ENCODE measurements at places on chromosomes 16 and 17.
A peak's percentile ranks its signal among the peaks of the same experiment; 100 is the strongest.

GRCh38 chr16:68227850-68228553 lies 7.9 kb downstream of the ESRP2 start:
- no peak for DNase-seq

- DNase-seq: no peak
These were observed 93.9 kb downstream of the YPEL2 start for GRCh38 chr17:59425085-59425931.

DNA sequence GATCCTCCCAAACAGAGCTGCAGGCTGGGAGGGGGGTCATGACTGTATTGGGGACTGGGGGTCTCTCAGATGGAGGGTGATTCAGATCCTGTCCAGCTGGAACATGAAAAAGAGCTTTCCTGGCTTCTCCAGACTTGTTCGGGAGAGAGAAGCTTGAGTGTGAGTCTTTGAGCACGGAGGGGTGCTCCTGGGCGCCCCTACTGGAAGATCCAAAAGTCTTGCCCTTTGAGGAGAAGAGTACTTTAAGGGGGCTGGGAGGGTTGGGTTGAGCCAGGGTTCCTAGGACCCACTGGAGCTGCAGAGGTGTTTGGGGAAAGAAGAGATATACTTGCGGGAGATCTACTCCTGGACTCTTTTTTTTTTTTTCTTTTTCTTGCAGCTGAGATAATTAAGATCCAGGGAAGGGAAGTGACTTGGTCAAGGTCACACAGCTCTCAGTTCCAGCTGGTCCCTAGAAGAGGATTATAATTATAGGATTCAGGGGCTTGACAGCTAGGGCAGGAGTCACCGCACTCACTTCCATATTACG lies 8.4 kb downstream of the RARA start:
- peak; percentile 15 for DNase-seq

DNA sequence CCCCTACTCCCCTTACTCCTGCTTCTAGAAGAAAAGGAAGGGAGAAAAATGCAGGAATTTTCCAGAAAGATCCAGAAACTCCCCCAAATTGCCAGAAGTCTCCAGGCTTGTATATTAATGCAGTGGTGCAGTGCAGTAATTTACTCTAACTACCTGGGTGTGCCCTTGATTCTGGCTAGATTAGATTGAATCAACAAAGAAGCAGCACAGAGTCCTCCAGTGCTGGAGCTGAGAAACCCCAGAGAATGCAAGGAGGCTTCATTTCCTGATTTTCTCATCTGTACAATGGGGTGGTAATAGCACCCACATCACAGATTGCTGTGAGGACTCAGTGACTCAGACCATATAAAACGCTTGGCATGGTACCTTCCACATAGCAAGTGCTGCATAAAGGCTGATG lies 247.3 kb upstream of the RPL38 start:
- DNase-seq: no peak

DNA sequence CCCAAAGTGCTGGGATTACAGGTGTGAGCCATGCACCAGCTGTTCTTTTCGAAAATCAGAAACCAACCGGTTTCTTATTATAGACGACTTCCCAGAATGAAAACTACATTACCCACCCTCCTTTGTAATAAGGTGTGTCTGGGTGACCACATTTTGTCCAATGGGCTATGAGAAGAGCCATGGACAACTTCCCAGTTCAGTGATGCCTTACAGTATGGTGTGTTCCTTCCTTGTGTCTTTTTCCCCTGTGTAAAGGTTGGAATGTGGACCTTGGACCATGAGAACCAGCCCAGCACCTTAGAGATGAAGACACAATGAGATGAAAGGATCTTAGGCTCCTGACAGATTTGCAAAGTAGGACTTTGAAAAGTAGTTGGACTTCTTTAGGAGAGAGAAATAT lies 85.0 kb upstream of the ATF7IP2 start:
- no peak for DNase-seq

- DNase-seq: no peak
These were observed 32.2 kb upstream of the TMEM220 start for GRCh38 chr17:10762037-10762436.

DNA sequence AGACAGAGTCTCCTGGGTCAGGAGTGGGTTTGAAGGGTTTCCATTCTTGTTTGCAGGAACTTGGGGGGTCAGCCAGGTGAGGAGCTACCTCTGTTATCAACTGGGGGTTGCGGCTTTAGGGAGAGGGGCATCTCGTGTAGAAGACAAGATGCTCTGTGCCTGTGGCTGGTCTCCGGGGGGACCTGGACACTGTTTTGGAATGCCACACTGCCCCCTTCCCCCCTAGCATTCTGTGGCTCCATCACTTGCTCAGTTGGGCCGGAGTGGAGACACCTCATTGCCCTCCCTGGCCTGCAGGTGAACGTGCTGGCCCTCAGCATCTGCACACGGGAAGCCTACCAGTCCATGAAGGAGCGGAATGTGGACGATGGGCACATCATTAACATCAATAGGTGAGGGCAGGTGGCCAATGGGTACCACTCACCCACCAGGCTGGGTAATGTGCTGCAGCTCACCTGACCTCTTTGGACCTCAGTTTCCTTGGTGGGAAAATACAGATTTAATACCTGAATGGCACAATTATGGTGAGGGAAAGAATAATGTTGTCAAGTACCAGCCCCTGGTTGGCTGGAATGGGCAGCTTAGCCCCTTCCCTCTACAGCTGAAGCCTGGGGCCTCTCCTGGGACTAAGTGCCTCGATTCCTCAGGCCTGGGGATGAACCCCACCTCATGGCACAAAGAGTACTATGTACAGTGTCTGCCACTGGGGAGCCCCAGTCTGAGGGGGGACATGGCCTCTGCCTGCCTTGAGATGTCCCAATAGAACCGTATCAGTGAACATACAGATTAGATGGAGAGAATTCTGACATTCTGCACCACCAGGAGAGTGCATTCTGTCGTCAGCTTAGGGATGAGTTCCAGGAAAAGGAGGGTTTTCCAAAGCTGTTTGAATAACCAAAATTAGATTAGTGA lies 3.3 kb upstream of the MRM1 start:
- no peak for DNase-seq

GRCh38 chr17:17730250-17730935 lies 49.1 kb downstream of the RAI1 start:
- no peak for DNase-seq

GRCh38 chr17:5942687-5943086 lies 127.5 kb upstream of the WSCD1 start:
- no peak for DNase-seq

DNA sequence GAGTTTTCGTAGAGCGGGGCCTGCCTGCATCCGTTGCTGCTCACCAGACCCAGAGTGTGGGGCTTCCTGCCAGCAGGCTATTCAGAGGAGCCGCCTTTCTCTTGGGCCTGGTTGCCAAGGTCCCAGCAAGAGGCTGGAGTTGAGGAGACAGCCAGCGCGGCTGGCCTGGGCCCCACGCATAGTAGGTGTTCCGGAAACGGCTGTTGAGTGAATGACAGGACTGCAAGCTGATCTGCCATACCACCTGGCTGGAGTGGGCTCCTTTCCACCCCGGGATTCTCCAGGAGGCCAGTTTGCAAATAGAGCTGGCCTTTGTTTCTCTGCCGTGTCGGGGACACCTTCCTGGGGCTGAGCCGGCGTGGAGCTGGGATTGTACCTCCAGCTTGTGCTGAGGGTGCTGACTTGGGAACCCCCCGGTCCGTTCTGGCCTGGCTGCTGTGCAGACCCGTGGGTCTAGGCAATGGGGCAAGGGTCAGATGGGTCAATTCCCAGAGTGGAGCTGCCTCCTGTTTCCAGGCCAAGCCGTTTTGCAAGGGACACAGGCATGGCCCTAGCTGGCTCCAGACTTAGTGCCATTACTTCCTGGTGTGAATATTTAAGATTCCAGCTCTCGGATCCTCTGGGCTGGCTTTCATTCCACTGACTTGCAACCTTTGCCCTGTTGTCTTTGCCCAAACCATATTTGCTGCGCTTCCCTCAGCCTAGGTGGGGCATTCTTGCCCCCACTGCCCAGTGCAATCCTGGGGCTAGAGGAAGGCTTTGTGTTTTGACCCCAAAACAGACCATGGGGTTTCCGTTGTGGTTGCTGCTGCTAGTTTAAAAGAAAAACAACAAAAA lies 68.8 kb downstream of the CMIP start:
- no peak for DNase-seq

GRCh38 chr16:47198180-47198575 lies 54.4 kb upstream of the NETO2 start:
- no peak for DNase-seq

DNA sequence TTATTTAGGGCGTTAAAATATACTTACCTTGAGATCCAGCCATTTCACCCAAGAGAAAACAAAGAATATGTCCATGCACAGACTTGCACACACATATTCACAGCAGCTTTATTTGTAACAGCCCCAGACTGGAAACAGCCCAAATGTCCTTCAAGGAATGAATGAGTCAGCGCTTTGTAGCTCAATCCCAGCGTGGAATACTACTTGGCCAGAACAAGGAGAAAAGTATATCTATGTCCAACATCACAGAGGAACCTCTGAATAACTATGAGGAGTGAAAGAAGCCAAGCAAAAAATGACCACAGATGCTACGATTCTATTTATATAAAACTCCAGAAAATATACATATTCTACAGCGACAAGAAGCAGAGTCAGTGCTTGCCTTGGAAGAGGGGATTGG lies 158.3 kb downstream of the ENGASE start:
- no peak for DNase-seq

- no peak for DNase-seq
These were observed 1109.7 kb downstream of the CDH11 start for GRCh38 chr16:64012166-64012565.

- DNase-seq: no peak
These were observed 66.5 kb upstream of the CDH5 start for GRCh38 chr16:66300037-66300436.

GRCh38 chr16:8905168-8905762 lies 23.1 kb downstream of the LITAFD start:
- no peak for DNase-seq

GRCh38 chr17:49972486-49973270 lies 3.7 kb downstream of the DLX4 start:
- DNase-seq: no peak

GRCh38 chr17:14833201-14833785 lies 431.8 kb downstream of the PMP22 start:
- peak; percentile 3 for DNase-seq

DNA sequence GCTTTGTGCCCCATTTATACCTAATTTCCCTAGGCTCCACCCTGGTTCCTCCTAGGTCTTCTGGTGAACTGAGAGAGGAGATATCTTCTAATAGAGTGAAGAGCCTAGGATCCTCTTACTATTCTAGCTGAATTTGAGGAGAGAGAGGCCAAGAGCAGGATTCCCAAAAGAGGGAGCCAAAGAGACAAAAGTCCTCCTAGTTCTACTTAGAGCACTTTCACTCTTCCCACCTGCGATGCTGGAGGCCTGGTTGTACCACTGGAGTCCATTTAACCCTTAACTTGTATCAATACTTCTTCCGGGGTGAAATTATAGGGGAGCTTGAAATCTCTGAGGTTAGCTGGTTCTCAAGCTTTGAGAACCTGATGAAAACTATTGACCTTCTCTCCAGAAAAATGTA lies 3.4 kb upstream of the SSH2 start:
- no peak for DNase-seq

GRCh38 chr16:12100124-12100647 lies 123.7 kb downstream of the SNX29 start:
- no peak for DNase-seq

- no peak for DNase-seq
These were observed 3.0 kb downstream of the NLRC3 start for GRCh38 chr16:3574195-3574594.

- no peak for DNase-seq
These were observed 14.6 kb downstream of the ATP5PD start for GRCh38 chr17:75031972-75032719.

DNA sequence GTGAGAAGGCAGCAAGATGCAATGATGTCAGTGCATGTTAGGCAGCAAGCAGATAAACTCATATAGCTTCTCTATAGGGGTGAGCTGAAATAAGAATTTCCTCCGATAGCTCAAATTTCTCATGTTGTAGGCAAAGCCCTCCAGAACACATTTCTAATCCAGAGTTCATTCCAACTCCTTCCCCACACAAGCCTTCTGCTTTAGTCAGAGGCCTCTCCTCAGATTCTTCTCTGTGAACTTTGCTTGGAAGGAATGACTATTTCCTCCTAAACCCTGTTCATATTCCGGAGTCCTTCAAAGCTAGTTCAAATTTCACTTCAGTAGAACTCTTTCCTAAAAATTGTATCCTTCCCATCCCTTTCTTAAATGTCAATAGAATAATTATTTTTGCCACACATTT lies 144.8 kb downstream of the KCNJ2 start:
- no peak for DNase-seq

DNA sequence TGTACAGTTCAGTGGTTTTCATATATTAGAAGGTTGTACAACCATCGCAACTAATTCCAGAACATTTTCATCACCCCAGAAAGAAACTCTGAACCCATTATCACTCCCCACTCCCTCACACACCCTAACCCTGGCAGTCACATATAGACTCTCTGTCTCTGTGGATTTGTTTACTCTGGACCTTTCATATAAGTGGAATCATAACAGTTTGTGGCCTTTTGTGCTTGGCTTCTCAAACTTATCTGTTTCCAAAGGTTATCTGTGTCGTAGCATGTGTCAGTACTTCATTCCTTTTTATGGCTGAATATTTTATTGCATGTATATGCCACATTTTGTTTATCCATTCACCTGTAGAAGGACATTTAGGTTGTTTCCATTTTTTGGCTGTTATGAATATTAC lies 12.4 kb downstream of the TENT4B start:
- DNase-seq: no peak

- no peak for DNase-seq
These were observed 19.8 kb downstream of the MAPT start for GRCh38 chr17:45914047-45914717.

GRCh38 chr16:75497558-75497957 lies 2.3 kb upstream of the CHST6 start:
- no peak for DNase-seq

GRCh38 chr16:29025735-29026134 lies 40.9 kb downstream of the LAT start:
- no peak for DNase-seq

DNA sequence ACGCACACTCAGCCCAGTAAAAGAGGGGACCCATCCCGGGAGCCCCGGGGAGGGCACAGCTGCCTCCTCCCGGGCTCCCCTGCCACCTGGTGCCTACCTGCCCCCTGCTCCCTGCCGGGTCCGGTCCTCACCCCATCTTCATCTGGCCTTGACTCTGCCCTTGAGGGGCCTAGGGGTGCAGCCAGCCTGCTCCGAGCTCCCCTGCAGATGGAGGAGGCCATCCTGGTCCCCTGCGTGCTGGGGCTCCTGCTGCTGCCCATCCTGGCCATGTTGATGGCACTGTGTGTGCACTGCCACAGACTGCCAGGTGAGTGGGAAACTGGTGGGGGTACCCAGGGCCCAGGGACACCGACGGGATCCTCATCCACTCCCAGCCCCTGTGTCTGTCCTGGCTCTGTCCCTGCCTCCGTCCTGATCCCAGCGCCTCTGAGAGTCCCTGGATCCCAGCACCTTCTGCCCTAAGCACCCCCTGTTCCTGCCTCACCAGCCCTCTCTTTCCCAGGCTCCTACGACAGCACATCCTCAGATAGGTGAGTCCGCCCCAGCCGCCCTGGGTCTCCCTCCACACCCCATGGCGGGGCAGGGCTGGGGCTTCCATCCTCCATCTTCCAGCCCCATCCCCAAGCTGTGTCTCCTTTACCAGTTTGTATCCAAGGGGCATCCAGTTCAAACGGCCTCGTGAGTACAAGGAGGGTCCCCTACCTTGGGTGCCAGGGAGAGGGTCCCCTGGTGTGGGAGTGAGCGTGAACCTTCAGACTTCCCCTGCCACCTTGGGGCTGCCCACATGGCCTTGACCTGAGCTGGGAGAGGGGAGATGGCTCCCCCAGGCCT lies 574 bp downstream of the LAT start:
- no peak for DNase-seq

GRCh38 chr17:79595921-79596320 lies 14.9 kb downstream of the RBFOX3 start:
- DNase-seq: no peak

GRCh38 chr16:89561142-89561883 lies 831 bp downstream of the RPL13 start:
- no peak for DNase-seq

All from GF-D8 (cell line).